ENCODE measurements at places on chromosomes 13 and 19.

DNA sequence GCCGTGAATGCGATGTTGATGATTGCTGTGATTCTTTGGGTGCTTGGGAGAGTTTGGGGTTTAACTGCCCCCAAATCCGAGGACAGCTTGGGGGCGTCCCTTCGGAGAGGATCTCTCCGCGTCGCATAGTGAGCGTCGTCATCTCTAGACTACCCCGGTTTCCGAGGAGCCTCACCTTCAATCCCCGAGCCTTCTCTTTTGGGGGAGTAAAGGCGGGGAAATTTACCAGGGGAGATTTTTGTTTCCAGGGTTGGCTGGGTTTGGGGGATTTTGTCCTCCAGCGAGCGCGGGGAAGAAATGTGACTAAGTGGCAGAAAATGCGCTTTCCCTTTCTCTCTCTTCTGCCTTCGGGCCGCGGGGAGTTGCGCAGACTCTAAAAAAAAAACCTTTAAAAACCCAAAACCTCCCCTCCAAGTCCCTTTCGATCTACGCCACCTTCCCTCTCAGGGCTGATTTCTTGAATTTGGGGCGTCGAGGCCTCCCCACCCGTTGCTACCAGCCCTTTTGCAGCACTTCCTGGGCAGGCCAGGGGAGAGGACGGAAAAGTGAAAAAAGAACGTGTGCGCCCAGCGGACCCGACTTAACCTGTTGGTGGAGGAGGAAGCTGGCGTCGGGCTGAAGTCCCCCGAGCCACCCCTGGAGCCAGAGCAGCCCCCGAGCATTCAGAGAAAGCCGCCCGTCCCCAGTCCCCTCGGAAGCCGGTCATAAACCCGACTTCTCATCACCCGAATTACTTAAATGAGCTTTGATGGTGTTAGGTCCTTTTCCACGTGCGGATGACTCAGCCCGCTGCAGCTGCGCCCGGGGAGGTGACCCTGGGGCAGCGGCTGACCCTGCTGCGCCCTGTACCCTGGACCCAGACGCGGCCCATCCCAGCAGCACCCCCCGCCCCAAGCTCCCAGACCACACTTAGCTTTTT is 17.7 kb downstream of the NFIX start:
- DNase-seq: no peak

DNA sequence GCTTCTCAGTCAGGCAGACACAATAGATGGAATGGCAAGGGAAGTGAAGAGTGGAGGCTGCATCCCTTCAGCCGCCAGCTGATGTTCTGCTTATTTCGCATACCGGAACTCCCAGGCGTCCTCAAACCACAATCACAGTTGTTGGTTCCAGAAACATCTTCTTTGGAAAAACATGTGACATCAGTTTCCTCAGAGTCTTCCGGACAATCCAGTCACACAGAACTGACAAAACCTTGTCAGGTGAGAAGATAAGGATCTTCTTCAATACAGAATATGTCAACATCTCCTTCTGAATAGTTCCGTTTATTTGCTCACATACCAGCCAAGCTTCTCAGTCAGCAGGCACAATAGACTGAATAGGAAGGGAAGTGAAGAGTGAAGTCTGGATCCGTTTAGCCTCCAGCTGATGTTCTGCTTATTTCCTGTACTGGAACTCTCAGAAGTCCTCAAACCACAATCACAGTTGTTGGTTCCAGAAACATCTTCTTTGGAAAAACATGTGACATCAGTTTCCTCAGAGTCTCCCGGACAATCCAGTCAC is 45.1 kb upstream of the CEACAM21 start:
- DNase-seq: no peak

- DNase-seq: peak; percentile 59
Measured at GRCh38 chr13:96089749-96090239, at the start of gene HS6ST3. Gene HS6ST3, plus strand, starts transcription at chr13:96090107.

- no peak for DNase-seq
Measured at GRCh38 chr19:41076286-41076685, 12.0 kb upstream of the CYP2A13 start.

GRCh38 chr13:51800486-51800885 is 3.5 kb downstream of the DHRS12 start:
- no peak for DNase-seq

DNA sequence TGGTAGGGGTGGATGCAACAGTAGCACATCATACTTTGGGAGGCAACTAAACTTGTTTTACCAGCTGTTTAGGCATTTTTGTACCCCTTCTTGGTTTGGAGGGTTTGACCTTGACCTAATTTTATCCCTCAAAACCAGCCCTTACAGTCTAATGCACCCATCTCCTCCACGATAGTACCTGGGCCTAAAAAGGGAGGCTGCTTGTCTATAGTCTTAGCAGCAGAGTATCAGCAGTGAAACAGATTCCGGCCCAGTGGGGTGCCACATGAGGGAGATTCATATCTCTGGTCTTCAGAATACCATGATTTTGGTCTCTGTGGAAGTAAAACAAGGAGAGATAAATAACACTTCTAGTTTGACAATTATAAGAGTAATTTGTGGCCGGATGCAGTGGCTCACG is 39.5 kb upstream of the ATP12A start:
- DNase-seq: no peak

DNA sequence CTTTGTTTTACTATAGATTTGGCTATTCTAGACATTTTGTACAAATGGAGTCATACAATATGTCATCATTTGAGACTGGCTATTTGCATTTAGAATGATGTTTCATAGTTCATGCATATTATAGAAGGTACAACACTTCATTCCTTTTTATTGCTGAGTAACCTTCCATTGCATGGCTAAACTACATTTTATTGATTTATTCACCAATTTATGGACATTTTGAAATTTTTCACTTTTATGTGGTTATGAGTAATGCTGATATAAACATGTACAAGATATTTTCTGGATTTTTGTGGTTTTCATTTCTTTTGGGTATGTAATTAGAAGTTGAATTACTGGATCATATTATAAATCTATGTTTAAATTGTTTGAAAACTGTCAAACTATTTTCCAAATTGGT is 710.3 kb upstream of the SLITRK5 start:
- DNase-seq: no peak

DNA sequence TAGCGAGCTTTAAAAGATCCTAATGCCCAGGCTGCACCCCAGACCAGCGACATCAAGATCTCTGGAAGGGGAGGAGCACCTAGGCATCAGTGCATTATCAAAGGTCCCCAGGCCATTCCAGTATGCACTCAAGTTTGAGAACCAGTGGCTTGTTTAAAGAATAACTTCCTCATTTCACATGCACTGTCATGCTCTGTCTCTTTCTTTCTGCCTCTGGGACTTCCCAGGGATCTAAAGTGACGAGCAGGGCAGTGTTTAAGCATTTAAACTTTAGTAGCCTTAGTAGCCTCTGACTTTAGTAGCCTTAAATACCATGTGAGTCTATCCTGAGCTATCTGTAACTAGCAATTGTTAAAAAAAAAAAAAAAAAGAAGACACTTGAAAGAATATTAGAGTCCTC is 8.9 kb upstream of the FARP1 start:
- DNase-seq: no peak
